ENCODE measurements at places on chromosomes 7 and 10.

- no peak for DNase-seq
Measured at GRCh38 chr10:93768892-93769291, 11.2 kb downstream of the LGI1 start.

- no peak for DNase-seq
Measured at GRCh38 chr7:148222721-148223120, 367.8 kb upstream of the C7orf33 start.

DNA sequence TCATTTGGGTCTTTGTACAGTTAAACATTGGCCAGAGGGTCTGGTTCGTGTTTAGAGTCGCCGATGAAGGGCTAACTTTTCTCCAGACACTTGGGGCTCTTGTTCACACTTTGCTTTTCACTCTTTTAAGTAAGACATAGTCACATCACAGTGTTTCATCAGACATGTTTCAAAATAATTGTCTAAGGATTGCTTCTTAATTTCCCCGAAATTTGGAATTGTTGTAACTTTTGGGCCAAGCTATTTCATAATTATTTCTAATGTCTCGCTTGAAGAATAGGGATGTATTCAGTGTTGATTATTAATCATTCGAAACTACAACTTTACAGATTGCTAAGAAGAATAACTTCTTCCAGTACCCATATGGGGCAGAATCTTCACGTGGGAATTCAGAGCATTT is 92.8 kb downstream of the TCF7L2 start:
- DNase-seq = no peak

DNA sequence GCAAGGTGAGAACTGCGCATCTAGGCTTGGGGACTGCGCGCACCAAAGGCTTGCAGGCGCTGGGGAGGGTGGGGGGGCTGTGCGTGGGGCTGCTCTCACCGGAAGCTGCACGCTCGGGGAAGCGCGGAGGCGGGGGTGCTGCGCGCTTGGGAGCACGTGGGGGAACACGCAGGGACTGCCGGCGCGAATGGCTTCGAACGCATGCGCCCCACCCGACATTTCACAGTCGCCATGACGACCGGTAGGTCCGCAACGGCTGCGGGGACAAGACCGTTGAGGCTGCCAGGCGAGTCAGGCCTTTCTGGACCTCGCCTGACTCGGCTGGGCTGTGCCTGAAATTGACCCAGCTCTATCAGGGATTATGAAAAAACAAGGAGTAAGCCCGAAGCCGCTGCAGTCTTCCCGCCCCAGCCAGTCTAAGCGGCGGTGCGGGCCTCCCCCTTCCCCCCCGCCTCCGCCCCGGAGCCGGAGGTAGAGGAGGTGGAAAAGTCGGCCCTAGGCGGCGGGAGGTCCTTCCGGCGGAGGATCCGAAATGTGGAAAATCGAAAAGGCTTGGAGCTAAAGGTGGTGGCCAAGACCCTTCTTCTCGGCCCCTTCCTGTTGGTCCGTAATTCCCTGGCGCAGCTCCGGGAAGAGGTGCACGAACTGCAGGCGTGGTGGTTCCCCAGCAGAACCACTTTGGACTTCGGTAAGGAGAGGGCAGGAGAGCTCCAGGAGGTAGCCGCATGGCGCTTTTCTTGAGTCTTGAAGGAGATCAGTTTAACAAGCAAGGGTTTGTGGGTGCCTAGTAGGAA is 34.9 kb upstream of the STEAP1 start:
- DNase-seq = peak; percentile 35

DNA sequence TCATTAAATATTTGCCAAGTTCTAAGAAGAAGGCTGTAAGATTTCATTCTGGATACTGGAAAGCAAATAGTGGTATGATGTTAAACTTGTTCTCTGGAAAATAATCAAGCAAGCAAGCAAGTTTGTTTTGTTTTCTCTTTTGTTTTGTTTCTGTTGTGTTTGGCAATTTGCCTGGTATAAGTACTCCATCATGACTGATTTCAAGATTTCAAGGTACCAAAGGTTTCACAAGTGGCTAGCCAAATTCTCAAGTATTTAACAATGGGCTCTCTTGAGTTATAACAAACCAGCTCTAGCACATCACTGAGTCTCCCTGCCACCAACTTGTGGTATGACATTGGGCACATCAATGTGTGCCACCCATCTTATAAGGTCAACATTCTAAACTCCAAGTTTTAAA is 151.7 kb upstream of the IGFBP3 start:
- DNase-seq = no peak

GRCh38 chr7:86942995-86943394 is 116.5 kb downstream of the ELAPOR2 start:
- DNase-seq = no peak

DNA sequence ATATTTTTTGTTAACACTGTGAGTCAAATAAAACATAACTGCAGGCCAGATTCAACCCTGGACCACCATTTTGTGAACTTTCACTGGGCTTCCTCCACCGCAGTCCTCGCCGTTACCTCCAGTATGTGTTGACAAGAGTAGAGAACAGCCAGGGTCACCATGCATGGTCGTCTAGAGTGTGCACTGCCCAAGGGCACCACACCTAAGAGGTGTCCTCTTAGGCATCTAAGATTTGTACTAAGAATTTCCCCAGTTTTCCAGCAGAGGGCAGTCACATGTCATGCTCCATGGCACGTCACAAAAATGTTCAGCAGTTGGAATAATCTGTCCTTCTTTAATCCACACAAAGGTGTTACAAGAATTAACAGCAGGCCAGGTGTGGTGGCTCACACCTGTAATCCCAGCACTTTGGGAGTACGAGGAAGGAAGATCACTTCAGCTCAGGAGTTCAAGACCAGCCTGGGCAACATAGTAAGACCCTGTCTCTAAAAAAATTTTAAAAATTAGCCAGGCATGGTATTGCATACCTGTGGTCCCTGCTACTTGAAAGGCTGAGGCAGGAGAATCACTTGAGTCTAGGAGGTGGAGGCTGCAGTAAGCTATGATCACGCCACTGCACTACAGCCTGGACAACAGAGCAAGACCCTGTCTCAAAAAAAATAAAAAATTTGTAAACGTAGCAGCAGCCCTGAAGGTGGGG is 71.2 kb upstream of the FOXK1 start:
- peak; percentile 29 for DNase-seq

DNA sequence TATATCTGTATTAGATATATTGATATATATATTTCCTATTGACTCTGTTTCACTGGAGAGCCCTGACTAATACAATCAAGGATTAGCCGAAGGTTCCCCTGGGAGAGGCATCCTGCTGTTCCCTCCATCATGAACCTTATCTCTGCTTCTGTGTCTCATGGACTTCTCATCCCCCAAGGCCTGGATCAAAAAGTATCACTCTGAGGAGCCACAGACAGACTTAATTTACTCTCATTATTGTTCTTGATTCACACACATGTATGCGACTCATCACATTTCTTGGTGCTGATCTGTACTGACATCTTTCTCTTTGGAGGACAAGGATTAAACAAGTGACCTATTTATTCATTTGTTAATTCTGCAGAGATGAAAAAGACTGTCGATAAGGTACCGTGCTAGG is 550.2 kb downstream of the KCNMA1 start:
- DNase-seq = no peak

DNA sequence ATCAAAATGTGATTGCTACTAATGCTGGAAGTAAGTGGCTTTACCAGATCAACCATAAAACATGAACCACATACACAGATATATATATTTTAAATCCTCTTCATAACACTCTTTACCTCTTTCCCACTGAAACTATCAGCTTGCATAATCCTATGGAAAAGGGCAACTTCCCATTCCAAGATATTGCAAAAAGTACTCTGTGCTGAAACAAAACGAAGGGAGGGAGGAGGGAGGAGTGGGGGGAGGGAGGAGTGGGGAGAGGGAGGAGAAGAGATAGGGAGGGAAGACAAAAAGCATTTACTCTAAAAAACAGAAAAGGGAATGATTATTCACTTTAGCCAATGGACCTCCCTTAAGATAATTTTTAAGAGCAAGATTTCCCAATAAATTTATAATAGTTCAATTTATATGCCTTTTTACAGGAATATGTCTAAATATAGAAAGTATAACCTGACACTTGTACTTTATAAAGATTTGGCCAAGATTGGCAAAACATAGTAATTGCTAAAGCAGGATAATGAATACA is 344.8 kb upstream of the NFE2L3 start:
- no peak for DNase-seq

GRCh38 chr10:70491614-70492013 is 13.0 kb downstream of the PALD1 start:
- no peak for DNase-seq

DNA sequence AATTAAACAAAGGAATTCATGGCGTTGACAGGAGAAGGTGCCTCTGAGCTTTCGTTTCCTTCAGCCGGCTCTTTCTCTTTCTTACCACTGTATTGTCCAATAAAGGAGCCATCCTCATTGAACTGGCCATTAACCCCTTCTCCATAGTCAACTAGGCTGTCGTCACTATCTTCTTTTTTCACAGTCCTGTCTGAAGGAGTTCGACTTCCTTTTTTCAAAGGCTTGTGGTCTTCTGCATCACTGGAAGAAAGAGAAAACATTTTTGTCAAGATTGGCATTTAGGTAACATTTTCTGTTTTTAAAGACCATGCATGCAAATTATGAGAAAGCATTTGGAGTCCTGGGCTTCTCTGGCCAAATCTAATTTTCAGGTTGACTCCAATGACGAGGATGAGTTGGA is 19.7 kb upstream of the LAMB4 start:
- no peak for DNase-seq

GRCh38 chr10:129774736-129775401 is 189.2 kb downstream of the EBF3 start:
- no peak for DNase-seq

DNA sequence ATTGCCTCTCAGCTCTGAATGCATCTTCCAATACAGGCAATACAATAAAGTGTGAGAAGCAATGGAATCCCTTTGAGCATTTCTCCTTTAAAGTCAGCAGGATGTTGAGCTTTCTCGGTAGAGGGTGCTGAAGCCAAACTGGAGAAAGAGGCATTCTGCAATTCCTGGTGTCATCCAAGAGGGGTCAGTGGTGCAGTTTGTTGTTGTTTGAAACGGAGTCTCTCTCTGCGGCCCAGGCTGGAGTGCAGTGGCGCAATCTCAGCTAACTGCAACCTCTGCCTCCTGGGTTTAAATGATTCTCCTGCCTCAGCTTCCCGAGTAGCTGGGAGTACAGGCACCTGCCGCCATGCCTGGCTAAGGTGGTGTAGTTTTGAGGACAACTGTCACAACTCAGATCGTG is 486.5 kb downstream of the CALN1 start:
- no peak for DNase-seq

- no peak for DNase-seq
Measured at GRCh38 chr7:40694026-40694809, 559.4 kb downstream of the SUGCT start.

DNA sequence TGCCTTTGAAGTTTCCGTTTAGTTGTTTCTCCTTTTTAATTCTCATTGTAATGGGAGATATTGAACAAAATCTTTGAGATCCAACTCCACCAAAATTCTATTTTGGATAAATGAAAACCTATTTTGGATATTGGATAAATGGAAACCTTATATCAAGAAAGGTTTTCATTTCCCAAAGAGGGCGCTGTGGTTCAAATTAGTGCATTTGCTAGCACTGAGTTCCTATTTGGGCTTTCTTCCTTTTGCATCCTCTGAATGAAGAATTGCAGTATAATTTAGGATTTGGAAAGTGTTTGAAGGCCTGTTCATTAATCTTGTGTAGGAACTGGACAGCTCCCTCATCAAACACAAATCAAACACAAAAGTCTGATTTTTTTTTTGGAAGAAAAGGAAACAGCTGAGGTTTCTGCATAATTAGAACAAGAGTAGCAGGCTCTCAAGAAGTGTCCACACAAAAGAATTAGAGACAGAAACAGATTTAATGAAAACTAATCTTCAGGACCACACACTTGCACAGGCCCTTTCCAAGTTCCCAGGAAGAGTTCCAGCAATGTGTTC is 80.8 kb upstream of the KLF14 start:
- no peak for DNase-seq

DNA sequence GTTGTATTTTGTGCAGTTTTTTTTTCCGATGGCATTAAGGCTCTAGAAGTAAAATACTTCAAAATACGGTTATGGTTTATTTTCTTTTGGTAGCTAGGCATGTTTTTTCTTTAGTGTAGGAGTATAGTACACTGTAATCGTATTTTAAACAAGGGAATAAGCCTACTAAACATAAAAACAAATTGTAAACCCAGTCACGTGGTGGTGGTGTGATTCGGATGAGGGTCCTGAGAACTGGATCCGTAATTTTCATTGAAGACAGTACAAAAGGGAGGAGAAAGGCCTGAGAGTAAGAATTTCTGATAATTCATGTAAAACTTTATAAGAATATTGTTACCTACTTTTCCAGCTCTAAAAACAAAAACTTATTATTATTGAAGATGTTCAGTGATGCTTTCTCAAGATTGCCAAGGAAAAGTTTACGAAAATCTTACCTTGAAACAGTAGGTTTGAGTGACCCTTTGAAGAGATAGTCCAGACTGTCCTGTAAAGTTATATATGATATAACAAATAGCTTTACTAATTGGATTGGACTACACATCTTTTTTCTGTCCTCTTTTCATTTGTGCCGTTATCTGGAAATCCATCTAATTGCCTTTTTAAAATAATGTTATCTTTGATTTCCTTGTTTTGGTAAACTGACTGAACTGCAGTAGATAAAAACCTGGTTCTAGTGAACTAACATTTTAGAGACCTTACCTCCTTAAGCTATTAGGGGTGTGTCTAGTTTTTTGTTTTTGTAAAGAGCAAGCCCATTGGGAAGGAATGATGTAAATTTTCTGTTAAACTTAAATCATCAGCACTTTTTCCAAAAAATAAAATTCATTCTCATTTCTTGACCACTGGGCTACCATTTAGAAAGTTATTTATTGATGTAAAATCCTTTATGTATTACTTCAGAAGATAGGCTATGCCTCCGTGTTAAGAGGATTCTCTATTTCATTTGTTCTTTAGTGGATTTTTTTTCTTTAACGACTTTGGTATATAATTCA is 1.0 kb upstream of the PBLD start:
- no peak for DNase-seq

DNA sequence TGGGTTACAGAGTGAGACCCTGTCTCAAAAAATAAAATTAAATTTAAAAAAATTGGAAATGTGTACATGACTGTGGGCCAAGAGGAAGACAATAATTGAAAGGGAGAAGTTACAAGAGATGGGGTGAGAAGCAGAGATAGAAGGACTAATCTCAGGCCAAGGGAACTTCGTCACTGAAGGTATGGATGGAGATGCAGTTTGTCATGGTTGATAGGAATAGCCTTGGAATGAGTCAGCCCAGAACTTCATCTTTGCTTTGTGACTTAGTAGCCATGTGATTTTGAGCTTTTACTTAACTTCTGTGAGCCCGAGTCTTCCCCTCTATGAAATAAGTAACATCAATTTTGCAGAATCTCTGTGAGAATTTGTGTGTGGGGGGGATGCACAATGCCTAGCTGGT is 6.5 kb upstream of the PODXL start:
- no peak for DNase-seq

Measured in activated naive CD8-positive, alpha-beta T cell treated with anti-CD3 and anti-CD28 coated beads, Interleukin-2, amount 50 U/mL, for 24 hours (primary cell).